Activated CD4-positive, alpha-beta memory T cell treated with anti-CD3 and anti-CD28 coated beads, Interleukin-2, amount 10 ng/mL, durations not matched to agents 7 days and 5 days (primary cell): ENCODE measurements at places on chromosomes 2 and 18.

- H3K27ac ChIP-seq: no peak overlapping the region
- no peak overlapping the region for H3K4me3 ChIP-seq
- peaks cover 6% of the 10 kb centered on the region for H3K27me3 ChIP-seq
- H3K36me3 ChIP-seq: no peaks in the 10 kb centered on the region
- DNase-seq: no peak
Measured at GRCh38 chr2:128536925-128537620, 218.4 kb upstream of the HS6ST1 start.

DNA sequence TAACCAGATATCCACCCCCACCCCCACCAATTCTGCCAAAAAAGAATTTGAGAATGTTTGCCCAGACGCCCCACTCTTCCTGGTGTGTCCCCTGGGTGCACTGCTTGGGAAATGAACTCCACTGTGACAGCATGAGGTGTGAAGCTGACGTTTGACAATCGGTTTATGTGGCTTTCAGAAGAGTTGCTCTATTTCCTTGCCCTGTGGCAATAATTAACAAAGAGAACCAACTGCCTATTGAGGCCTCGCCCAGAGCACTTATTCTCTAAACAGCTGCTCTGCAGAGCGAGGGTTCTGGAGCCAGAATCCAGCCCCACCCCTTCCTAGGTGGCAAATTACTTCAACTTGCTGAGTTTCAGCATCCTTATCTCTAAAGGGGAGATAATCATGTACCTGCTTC is 115.8 kb upstream of the SIX3 start:
- H3K27ac ChIP-seq: no peak overlapping the region
- no peak for DNase-seq
- H3K36me3 ChIP-seq: no peaks in the 10 kb centered on the region
- peaks cover 3% of the 10 kb centered on the region for H3K27me3 ChIP-seq

- no peak overlapping the region for H3K4me3 ChIP-seq
- DNase-seq: no peak
- peaks cover 58% of the 10 kb centered on the region for H3K4me1 ChIP-seq
- H3K27ac ChIP-seq: peak overlapping the region; percentile 88
- peaks cover 38% of the 10 kb centered on the region for H3K36me3 ChIP-seq
- H3K27me3 ChIP-seq: peaks cover 2% of the 10 kb centered on the region
Measured at GRCh38 chr2:160429248-160430000, 64.2 kb downstream of the RBMS1 start.

- H3K4me3 ChIP-seq: no peak overlapping the region
- H3K27me3 ChIP-seq: no peaks in the 10 kb centered on the region
- peak; percentile 34 for DNase-seq
- peaks cover 94% of the 10 kb centered on the region for H3K36me3 ChIP-seq
- H3K4me1 ChIP-seq: peaks cover 80% of the 10 kb centered on the region
Measured at GRCh38 chr2:190996338-190996946, 17.5 kb downstream of the STAT1 start.
